MCF 10A (cell line): ENCODE measurements at places on chromosomes 4 and X. TPM values are rescaled to one million over a fixed set of nuclear protein-coding genes. Genes with fewer than 3 reads are reported as not detected.

GRCh38 chr4:89741768-89742167, 95.2 kb downstream of the SNCA start:
- no peak for DNase-seq
- H3K4me1 ChIP-seq = peaks cover 11% of the 10 kb centered on the region
- H3K4me3 ChIP-seq = no peak overlapping the region
- H3K27me3 ChIP-seq = no peaks in the 10 kb centered on the region
- H3K36me3 ChIP-seq = peaks cover 6% of the 10 kb centered on the region

DNA sequence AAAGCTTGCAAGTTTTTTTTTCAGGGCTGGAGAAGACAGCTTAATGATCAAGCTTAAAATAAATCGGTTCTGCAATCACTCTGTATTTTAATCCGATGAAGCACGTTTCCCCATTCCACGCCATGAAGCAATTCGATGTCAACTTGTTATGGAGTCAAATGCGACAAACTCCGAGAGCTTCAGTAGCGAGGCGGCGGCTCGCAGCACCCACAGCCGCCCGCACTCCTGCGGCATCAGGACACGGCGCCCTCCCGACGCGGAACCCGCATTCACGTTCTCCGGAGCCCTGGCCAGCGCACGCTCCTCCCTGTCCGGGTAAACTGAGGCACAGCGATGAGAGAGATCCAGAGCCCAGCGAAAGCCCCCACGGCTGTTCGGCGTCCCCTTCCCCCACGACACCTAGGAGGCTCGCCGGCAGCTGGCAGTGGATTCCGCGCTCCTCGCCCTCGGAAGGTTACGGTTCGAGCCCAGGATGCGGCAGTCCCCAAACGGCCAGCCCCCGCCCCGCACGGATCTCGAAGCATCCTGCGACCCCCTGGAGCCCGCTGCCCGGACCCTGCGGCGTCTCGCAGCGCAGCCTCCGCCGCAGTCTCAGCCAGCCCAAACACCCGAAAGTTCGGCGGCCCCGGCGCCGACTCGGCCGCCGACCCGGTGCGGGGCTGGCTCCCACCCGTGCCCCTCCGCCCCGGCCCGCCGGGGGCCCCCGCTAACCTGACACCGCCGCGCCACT, 507 bp downstream of the MFAP3L start:
- peak overlapping the region; percentile 42 for H3K27ac ChIP-seq
- peaks cover 12% of the 10 kb centered on the region for H3K4me1 ChIP-seq
- peak overlapping the region; percentile 93 for H3K4me3 ChIP-seq
- no peaks in the 10 kb centered on the region for H3K27me3 ChIP-seq
- H3K36me3 ChIP-seq = no peaks in the 10 kb centered on the region

DNA sequence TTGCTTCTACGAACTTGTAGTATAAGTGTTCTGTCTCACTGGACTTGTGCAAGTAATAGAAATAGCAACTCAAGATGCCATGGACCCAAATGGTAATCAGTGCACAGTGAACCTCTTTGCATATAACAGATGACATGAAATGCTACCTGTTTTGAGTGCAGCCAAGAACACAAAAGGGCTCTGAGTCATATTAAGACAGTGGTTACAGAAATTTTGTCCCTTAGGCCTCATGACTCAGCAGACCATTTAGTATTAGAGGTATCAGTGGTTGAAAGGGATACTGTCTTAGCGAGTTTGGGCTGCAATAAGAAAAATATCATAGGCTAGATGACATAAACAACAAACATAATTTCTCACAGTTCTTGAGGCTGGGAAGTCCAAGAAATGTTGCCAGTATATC, 502.9 kb upstream of the PCDH10 start:
- no peak overlapping the region for H3K4me3 ChIP-seq
- H3K4me1 ChIP-seq = no peaks in the 10 kb centered on the region
- no peak overlapping the region for H3K27ac ChIP-seq
- DNase-seq = peak; percentile 58
- H3K27me3 ChIP-seq = no peaks in the 10 kb centered on the region

DNA sequence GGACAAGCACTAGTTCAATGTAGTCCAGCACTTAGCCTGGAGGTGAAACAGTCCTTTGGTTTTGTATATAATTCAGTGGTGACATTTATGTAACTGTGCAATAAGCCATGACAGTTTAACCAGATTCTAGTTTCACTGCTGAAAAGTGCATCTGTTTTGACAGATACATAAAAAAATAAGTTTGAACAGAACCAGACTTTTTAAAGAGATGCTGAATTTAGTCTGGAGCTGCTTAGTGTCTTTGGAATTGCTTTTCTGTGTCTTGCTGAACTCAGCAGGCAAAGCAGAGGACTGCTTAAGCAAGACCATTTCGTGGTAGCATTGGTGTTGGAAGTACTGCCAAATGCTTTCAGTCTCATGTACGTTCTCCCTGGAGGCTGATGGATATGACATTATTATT, 393.5 kb downstream of the MAPK10 start:
- peaks cover 5% of the 10 kb centered on the region for H3K4me1 ChIP-seq
- no peaks in the 10 kb centered on the region for H3K27me3 ChIP-seq
- H3K36me3 ChIP-seq = no peaks in the 10 kb centered on the region

GRCh38 chrX:10420134-10420533, 200.3 kb downstream of the MID1 start:
- no peak overlapping the region for H3K4me3 ChIP-seq
- H3K4me1 ChIP-seq = no peaks in the 10 kb centered on the region
- no peaks in the 10 kb centered on the region for H3K36me3 ChIP-seq
- no peak overlapping the region for H3K27ac ChIP-seq
- no peaks in the 10 kb centered on the region for H3K27me3 ChIP-seq

- H3K27me3 ChIP-seq = no peaks in the 10 kb centered on the region
- H3K4me1 ChIP-seq = no peaks in the 10 kb centered on the region
- no peak overlapping the region for H3K4me3 ChIP-seq
- peaks cover 33% of the 10 kb centered on the region for H3K36me3 ChIP-seq
- no peak for DNase-seq
- no peak overlapping the region for H3K27ac ChIP-seq
Observed at GRCh38 chr4:119517361-119518229, 111.0 kb downstream of the PDE5A start.

DNA sequence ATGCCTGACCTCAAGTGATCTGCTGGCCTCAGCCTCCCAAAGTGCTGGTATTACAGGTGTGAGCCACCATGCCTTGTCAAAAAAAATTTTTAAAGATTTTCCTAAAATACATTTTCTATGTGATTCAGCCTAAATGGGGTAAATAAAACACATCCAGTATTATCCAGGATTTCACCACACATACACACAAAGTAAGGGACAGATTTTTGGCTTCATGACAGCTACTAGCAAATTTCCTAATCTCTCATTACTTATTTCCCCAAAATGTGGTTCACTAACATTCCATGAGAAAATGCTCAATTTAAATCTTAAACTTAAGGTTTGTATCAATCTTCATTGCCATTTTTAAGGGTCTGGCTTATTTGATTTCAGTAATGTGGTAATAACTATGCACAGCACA, 348.5 kb upstream of the INTU start:
- H3K4me3 ChIP-seq = no peak overlapping the region
- H3K27me3 ChIP-seq = no peaks in the 10 kb centered on the region

DNA sequence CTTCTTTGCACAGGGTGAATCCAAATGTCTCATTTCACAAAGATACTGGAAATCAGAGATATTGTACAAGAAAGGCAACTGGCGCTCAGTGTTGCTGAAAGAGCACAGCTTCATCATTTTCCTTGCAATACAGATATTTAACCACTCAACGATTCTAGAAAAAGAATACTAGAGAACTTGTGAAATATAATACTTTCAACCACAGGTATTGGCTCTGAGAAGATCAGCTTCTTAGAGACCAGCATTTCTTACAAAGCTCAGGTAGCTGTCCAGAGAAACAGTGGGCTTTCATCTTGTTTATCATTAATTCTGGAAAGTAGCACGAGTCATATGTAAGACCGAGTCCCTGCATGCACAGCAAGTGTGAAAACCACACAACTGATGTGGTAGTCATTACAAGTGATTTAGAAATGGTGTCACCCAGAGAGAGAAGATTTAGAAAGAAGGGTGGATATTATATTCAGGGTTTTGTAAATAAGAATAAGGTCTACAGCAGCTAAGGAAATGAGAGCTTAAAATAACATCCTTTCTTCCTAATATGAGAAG, 7.8 kb upstream of the PPARGC1A start:
- H3K27ac ChIP-seq = no peak overlapping the region
- no peak overlapping the region for H3K4me3 ChIP-seq
- H3K36me3 ChIP-seq = no peaks in the 10 kb centered on the region
- DNase-seq = no peak

DNA sequence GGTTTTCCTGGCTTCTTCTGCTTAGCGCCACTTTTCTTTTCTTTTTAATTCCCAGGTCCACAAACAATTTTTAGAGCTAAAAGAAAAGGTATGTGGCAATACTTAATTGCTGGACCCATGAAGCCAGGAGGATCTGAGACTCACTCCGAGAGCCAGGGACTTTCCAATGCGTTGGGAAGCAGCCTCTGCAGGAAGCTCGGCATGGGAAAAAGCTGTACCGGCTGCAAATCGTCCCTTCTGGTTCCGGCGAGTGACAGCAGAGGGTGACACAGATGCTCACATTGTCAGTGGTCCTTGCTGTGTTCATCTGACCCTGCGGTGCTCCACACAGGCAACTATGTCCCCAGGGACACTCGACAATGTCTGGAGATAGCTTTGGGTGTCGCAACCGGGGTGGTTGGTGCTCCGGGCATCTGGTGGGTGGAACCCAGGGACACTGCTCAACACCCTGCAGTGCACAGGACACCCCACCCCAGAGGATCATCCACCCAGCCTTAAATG, 164.0 kb downstream of the PRKX start:
- H3K27me3 ChIP-seq = no peaks in the 10 kb centered on the region
- peak overlapping the region; percentile 45 for H3K4me3 ChIP-seq

- no peaks in the 10 kb centered on the region for H3K4me1 ChIP-seq
- no peak overlapping the region for H3K27ac ChIP-seq
- H3K36me3 ChIP-seq = no peaks in the 10 kb centered on the region
- no peak for DNase-seq
- peaks cover 89% of the 10 kb centered on the region for H3K27me3 ChIP-seq
Observed at GRCh38 chrX:69082753-69083150, 82.5 kb downstream of the PJA1 start.

DNA sequence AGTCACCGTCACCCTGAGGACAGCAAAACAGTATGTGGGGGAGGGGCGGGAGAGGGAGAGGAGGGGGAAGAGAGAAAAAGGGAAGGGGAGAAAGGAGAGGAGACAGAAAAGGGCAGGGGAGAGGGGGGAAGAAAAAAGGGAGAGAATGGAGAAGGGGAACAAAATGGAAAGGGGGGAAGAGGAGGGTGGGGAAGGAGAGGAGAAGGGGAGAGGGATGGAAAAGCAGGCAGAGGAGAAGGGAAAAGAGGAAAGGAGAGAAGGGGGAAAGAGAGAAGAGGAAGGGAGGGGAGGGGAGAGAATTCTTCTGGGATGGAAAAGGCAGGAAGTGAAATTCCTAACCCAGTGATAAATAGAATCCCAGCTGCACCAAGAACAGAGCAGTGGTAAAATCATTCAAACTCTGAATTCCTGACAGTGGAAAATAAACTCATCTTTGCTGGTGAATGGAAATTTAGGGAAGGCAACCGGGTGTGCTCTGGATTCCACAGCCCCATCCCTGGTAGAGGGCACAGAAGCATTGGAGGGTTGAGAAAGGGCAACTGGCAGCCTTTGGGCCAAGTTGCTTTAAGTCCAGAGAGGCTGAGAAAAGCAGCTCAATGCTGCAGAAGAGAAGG, 244.2 kb downstream of the BCOR start:
- no peak for DNase-seq
- H3K27ac ChIP-seq = no peak overlapping the region
- H3K4me1 ChIP-seq = no peaks in the 10 kb centered on the region
- no peak overlapping the region for H3K4me3 ChIP-seq

GRCh38 chrX:131633285-131633917, 89.5 kb downstream of the OR13H1 start:
- H3K4me1 ChIP-seq = no peaks in the 10 kb centered on the region
- H3K36me3 ChIP-seq = no peaks in the 10 kb centered on the region
- H3K27me3 ChIP-seq = peaks cover 9% of the 10 kb centered on the region
- H3K4me3 ChIP-seq = no peak overlapping the region
- H3K27ac ChIP-seq = no peak overlapping the region

GRCh38 chrX:16457239-16457638, 192.7 kb upstream of the S100G start:
- H3K36me3 ChIP-seq = no peaks in the 10 kb centered on the region
- H3K4me1 ChIP-seq = no peaks in the 10 kb centered on the region
- H3K27me3 ChIP-seq = peaks cover 46% of the 10 kb centered on the region
- H3K27ac ChIP-seq = no peak overlapping the region
- no peak overlapping the region for H3K4me3 ChIP-seq
- DNase-seq = no peak

GRCh38 chr4:22552812-22553211, 36.9 kb upstream of the ADGRA3 start:
- H3K4me1 ChIP-seq = no peaks in the 10 kb centered on the region
- no peak overlapping the region for H3K27ac ChIP-seq
- H3K27me3 ChIP-seq = no peaks in the 10 kb centered on the region
- H3K36me3 ChIP-seq = no peaks in the 10 kb centered on the region
- no peak overlapping the region for H3K4me3 ChIP-seq

DNA sequence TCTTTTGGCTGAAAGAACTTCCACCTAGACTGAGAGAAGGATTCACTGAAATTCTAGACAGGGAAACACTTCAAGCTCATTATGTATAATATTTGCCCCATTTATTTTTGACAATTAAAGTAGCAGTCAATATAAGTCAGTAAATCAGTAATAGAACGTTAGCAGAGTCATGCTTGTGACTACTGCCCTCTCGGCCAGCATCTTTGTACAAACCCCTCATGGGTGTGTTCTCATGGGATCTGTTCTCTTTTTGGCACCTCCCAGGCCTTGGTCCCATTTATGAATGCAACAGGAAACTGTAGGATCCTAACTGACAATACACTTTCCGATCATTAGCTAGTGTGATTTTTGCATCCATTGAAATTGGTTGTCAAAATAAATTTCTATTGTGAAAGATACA, 2.9 kb downstream of the MSL3 start:
- H3K27ac ChIP-seq = no peak overlapping the region
- H3K36me3 ChIP-seq = peaks cover 29% of the 10 kb centered on the region
- H3K4me3 ChIP-seq = peak overlapping the region; percentile 38

- DNase-seq = peak; percentile 86
- H3K36me3 ChIP-seq = peaks cover 6% of the 10 kb centered on the region
- peak overlapping the region; percentile 71 for H3K4me3 ChIP-seq
- H3K27ac ChIP-seq = peak overlapping the region; percentile 86
Observed at GRCh38 chrX:154980330-154981115, 42.0 kb downstream of the F8 start.

GRCh38 chrX:10356979-10357378, 200.2 kb downstream of the CLCN4 start:
- no peaks in the 10 kb centered on the region for H3K4me1 ChIP-seq
- H3K36me3 ChIP-seq = no peaks in the 10 kb centered on the region
- H3K27me3 ChIP-seq = no peaks in the 10 kb centered on the region

Gene ANOS1
- total RNA-seq = 0.05 and 0.20 TPM in 2 replicates

Gene GLRB
- total RNA-seq = 5.9 and 7.1 TPM in 2 replicates

Gene ESX1
- not detected in 2 replicates for total RNA-seq

Gene RBMXL3
- total RNA-seq = not detected in 2 replicates

Gene HTATSF1
- 17.6 and 23.3 TPM in 2 replicates for total RNA-seq

Gene NXF3
- not detected in 2 replicates for total RNA-seq

Gene TRIM75
- total RNA-seq = not detected in 2 replicates

Gene SHROOM2
- 1.2 and 2.2 TPM in 2 replicates for total RNA-seq

Gene GJB1
- total RNA-seq = not detected in 2 replicates
